ENCODE measurements at places on chromosomes 4 and X.

- no peak for DNase-seq
Measured at GRCh38 chr4:12723849-12724447, 760.2 kb downstream of the RAB28 start.

DNA sequence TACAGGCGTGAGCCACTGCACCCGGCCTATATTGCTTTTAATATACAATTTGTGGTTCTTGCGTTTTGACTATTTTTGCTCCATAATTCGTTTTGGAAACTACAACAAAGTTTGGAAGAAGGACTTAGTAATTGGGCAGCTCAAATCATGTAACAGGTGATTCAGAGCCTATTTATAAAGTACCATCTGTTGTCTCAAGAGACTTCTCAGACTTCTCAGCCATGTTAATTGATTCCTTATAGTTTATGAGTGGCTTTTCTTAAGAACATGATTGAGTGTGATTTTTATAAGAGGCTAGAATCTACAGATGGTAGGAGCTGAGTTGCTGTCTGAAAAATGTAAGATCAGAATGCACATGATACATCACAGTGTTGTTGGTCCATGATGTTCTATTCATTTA lies 240.2 kb downstream of the ADGRL3 start:
- no peak for DNase-seq

DNA sequence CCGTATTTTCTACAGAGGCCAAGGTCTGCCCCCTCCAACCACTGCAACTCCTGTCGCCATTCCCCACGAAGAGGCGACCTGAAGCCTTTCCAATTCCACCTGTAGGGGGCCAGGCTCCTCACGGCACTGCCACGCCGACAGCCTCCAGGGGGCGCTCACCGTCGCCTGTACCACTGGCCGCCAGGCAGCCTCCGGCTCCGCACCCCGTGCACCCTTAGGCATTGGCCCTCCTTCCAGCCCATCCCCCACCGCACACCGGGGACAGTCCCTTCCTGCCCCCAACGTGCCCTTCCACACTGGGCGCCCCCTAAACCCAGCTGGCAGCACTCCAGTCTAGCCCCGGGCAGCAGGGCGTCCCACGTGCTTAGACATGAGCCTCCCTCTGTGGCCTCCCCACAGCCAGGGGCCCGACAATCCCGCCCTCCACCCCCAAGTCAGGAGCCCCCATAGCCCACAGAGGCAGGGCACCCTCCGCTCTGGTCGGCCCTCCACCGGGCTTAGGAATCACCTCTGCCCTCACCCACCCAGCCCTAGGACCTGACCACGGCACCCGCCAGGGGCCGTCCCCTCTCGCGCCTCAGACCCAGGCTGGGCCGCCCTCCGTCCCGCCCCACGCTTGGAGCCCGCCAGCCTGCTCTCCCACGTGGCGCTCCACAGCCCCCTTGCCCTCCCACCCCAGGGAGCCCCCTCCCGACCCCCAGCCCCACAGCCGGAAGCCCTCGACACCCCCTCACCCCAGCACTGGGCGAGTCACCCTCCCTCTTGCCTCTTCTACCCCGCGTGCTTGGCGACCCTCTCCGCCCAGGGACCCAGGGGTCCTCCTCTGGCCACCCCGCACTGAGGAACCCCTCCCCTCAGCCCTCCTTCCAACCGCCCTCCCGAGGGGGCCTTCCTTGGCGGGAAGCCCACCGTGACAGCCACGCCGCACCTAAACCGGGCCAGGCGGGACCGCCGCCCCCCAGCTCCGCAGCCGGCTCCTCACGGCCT lies 711 bp downstream of the PNMA6E start:
- peak; percentile 58 for DNase-seq

DNA sequence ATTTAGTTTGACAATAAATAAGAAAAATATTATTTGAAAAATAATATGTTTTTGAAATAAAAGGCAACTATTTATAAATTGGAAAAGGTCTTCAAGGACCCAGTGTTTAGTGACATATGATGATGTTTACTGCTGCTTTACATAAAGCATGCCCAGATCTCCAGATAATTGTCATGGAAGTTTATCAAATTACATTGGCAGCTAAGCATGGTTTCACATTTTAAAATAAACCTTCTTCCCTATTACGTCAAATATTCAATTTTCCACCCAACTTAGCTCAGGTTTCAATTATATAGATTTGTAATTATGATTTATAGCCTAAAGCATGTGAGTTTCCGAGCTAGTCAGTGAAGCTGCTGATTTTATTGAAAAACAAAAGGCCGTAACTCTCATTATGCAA lies 417.2 kb downstream of the CFAP47 start:
- no peak for DNase-seq

- DNase-seq = no peak
Measured at GRCh38 chr4:127006446-127006877, 626.3 kb upstream of the INTU start.

DNA sequence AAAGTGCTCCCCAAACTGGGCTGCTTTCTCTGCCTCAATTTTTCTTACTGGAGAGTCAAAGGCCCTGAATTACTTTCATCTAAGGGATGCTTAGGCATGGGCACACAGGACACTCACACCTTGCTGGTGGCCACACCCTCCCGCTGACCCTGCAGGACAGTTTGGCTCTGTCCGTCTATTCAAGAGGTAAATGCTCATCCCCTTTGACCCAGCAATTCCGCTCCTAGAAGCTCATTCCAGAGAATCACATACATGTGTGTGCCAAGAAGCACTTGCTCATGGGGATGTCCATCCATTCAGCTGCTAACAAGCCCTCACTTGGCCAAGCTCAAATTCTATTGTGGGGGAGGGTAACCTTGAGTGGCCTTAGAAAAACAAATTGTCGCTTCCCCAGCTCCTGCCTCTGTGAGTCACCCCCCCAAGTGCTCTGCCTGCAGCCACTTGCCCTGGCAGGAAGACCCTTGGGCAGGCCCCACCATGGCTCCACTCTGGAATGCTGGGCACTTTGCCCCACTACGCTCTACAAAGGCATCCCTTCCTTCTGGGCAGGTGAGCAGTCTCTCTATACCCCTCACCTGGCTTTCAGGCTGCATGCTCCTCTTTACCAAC lies 54.5 kb downstream of the HTRA3 start:
- DNase-seq = no peak

DNA sequence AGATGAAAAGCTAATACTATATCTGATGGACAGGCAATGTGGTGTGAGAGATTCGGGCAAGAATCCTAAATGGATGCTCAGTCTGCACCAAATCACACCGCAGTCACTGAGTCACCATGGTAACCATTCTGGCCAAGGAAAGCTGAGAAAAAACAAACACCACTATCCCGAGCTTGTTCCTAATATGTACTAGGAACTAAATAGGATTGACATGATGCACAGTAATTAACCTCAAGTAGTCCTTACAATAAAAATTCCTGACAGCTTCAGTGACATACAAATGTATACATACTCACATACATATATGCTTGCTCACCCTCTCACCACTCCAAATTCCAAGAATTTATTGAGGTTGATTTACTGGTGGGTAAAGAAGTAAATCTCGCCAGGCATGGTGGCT lies 1.1 kb upstream of the RAB40A start:
- DNase-seq = no peak

DNA sequence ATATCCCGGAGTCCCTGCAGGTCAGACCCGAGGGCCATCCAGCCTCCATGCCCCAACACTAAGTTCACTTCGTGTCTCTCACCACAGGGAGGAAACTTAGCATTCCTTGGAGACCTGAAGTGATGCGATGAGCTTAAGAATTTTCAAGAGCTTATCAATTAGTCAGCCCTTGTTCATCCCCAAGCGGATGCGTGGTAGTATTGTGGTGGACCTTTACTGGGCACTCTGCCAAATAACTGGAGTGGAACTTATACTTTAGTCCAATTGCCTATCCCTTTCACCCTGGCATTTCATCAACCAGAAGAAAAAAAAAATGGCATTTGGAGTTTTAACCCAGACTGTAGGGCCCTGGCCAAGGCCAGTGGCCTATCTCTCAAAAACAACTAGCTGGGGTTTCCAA lies 137.1 kb downstream of the RELL1 start:
- DNase-seq = no peak

- peak; percentile 13 for DNase-seq
Measured at GRCh38 chr4:174828845-174829701, at the start of gene GLRA3. TSS of gene GLRA3 (minus strand) at chr4:174829247. CDS start at chr4:174828811, 436 bp downstream.

DNA sequence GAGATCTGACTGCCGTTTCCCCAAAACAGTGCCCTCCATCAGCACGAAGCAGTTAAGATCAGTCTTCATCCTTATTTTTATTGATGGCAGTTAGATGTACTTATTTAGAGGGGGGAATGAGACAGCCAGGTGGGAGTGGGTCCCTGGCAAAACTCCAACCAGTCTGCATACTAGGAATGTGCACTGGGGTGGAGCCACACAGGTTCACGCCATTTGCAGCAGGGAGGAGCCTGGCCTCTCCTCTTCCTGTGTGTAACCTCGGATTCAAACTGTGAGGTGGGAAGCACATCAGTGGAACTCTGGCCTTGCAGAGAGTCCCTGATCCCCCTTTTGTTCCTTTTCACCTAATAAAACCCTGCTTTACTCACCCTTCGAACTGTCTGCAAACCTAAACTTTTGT lies 987.7 kb upstream of the GRIA3 start:
- DNase-seq = no peak

DNA sequence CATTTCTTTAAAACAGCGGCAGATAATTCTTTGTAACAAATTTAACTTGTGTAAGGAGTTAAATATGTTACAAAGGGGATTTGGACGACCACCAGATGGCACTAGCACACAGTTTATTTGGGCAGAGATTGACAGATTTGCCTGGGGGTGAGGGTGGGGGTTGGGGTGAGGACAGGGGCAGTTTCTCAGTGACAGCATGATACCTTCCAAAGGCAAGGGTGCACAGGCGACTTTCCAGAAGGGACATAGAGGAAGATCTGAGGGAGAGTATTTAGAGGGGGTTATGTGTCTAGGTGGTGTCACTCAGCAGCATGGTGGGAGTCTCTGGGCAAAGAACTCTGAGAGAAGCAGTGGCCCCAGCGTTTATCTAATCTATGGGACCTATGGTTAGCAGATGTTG lies 9.6 kb upstream of the TMA16 start:
- peak; percentile 70 for DNase-seq

GRCh38 chr4:78975865-78976264 lies 36.6 kb upstream of the PAQR3 start:
- DNase-seq = no peak

DNA sequence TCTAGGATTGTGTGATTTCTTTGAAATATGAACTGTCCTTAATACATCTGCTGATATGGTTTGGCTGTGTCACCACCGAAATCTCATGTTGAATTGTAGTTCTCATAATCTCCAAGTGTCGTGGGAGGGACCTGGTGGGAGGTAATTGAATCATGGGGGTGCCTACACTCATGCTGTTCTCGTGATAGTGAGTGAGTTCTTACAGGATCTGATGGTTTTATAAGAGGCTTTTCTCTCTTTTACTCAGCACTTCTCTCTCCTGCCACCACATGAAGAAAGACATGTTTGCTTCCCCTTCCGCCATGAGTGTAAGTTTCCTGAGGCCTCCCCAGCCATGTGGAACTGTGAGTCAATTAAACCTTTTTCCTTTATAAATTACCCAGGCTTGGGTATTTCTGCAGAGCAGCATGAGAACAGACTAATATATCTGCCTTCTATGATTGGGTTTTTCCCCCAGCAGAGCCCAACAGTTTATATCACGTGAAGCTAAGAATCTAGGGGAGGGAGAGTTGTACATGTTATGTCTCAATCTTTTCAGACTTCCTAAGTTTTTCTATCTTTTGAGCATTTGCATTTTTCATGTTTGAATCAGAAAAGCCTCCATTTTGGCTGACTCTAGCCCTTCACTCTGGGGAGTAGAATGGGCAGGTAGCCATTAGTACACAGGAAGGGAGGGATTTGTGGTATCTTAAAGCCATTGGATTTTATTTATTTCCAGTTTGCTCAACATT lies 58.9 kb downstream of the PLAC1 start:
- DNase-seq = no peak

GRCh38 chrX:46340696-46341095 lies 204.5 kb downstream of the ZNF674 start:
- DNase-seq = no peak

- DNase-seq = no peak
Measured at GRCh38 chr4:78809928-78810835, 34.0 kb downstream of the BMP2K start.

GRCh38 chr4:61520166-61520565 lies 320.0 kb downstream of the ADGRL3 start:
- DNase-seq = no peak

GRCh38 chrX:126551306-126551705 lies 1.3 kb downstream of the DCAF12L1 start:
- DNase-seq = no peak

GRCh38 chr4:8525383-8526120 lies 54.6 kb upstream of the GPR78 start:
- no peak for DNase-seq

- DNase-seq = no peak
Measured at GRCh38 chrX:29992083-29992482, 223.3 kb upstream of the MAGEB2 start.

DNA sequence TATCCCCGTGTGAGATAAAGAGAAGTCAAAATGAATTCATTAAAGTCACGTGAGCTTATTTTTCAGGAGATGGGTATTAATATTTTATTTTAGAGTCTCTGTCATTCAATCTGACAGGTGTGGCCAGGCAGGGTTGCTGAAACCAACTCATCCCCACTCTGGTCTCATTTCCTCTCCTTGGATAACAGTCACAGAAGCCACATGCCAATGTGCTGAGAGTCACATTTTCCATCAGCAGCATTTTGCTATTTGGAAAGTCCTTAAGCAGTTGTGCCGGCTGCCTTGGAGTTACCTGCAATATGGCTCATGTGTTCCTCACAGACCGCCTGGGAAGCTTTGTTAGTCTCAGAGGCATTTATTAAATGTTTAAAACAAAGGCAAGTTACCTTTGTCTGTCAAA lies 302.3 kb downstream of the DCHS2 start:
- no peak for DNase-seq

DNA sequence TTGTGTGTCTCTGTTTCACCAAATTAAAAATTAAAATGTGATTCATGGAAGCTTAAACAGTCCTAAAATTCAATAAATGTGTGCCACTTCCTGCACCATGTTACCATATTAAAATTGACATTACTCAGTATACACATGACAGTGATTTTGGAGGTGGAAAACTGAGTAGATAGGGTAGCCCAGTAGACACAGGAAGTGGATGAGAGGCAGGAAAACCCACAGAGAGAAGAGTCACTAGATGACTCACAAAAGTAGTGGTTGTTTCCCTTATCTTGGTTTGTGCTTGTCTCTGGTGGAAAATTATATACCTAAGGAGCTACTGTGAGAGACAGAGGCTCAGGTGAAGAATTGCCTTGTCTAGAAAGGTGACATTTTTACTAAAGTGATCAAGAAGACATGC lies 375.8 kb upstream of the CXorf51B start:
- no peak for DNase-seq

GRCh38 chrX:31298916-31299315 lies 227.1 kb upstream of the FTHL17 start:
- no peak for DNase-seq

- no peak for DNase-seq
Measured at GRCh38 chrX:139026406-139026805, 314.9 kb upstream of the FGF13 start.

DNA sequence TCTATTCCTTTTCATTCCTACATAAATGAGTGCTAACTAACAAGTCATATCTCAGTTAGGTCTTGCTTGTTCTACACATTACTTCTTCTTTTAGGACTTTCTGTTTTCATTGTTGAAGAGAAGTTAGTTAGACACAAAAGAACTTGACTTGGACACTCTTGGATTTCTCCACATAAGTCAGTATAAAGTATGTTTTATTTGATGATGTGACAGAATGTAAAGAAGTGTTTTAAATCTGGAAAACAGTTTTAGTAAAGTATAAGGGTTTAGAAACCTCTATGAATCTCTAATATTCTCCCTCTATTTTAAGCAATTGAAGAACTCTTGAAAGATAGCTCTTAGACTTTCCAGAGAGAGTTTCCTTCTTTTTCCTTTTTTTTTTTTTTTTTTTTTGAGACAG lies 38.6 kb upstream of the TMEM33 start:
- no peak for DNase-seq

GRCh38 chr4:147548256-147548655 lies 67.4 kb downstream of the EDNRA start:
- DNase-seq = no peak

Measured in activated CD4-positive, alpha-beta T cell treated with anti-CD3 and anti-CD28 coated beads, Interleukin-2, amount 10 ng/mL, durations not matched to agents 7 days and 5 days (primary cell).